ENCODE measurements at places on chromosomes 1 and 21. TPM values are rescaled to one million over a fixed set of nuclear protein-coding genes. Genes with fewer than 3 reads are reported as not detected.

DNA sequence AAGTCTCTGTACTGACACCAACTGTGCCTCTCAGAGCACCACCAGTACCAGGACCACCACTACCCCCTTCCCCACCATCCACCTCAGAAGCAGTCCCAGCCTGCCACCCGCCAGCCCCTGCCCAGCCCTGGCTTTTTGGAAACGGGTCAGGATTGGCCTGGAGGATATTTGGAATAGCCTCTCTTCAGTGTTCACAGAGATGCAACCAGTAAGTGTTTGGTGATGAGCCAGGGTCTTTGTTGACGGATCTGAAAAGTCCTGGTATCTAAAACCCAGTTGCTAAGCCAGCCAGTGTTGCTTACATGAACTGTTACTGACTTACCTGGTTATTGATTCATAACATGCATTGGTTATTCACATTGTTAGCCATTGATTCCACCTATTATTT lies 1.1 kb downstream of the C1orf56 start:
- H3K27ac ChIP-seq: peak overlapping the region; percentile 57
- H3K4me3 ChIP-seq: peak overlapping the region; percentile 85
- no peak for DNase-seq
- H3K36me3 ChIP-seq: peaks cover 58% of the 10 kb centered on the region

GRCh38 chr1:167132301-167133010 lies 38.6 kb downstream of the STYXL2 start:
- H3K36me3 ChIP-seq: no peaks in the 10 kb centered on the region
- DNase-seq: no peak
- no peak overlapping the region for H3K4me3 ChIP-seq
- peaks cover 27% of the 10 kb centered on the region for H3K27me3 ChIP-seq
- H3K27ac ChIP-seq: no peak overlapping the region
- H3K4me1 ChIP-seq: peaks cover 18% of the 10 kb centered on the region

GRCh38 chr1:150999051-150999674 lies 7.5 kb downstream of the MINDY1 start:
- H3K4me3 ChIP-seq: no peak overlapping the region
- no peak for DNase-seq
- H3K27me3 ChIP-seq: no peaks in the 10 kb centered on the region
- H3K27ac ChIP-seq: no peak overlapping the region

The UFC1 gene
- 85.8 TPM for total RNA-seq

The ELAPOR1 gene
- total RNA-seq: 0.45 TPM

The ADIPOR1 gene
- 102 TPM for total RNA-seq

The LPAR3 gene
- total RNA-seq: 14.0 TPM

All from Calu3 (cell line).